ENCODE measurements at places on chromosomes 1 and 21.

GRCh38 chr1:53271446-53272090 is 33.2 kb upstream of the MAGOH start:
- DNase-seq: no peak

DNA sequence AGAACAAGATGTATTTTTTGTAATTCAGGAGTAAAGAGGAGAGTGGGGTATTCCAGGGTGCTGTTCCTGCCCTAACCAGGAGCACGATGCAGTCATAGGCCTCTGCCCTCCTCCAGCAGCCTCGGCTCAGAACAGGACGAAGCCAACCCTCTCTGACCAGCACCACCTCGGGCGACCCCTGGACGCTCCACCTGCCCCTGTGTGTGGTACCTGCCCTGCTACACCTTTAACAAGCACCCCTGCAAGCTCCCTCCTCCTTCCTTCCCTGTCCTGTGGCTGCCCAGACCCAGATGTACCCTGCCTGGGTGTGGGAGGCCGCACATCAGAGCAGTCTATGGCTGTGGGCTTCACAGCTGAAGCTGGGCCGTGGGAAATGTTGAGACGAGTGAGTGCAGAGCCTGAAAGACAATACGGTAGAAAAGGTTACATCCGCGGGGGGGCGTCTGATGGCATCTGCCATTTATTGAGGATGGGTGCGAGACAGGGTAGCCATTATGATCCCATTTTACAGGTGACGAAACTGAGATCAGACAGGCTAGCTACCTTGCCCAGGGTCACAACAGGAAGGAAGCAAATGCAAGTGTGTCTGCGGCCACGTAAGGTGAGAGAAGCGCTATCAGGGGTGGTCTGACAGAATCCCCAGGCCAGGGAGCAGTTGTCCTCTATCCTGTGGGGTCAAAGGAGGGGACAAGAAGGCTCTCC is 4.6 kb downstream of the ERG start:
- no peak for DNase-seq

GRCh38 chr1:2979191-2980072 is 41.8 kb upstream of the ACTRT2 start:
- no peak for DNase-seq

- no peak for DNase-seq
Observed at GRCh38 chr1:41340655-41341364, 20.4 kb upstream of the FOXO6 start.

DNA sequence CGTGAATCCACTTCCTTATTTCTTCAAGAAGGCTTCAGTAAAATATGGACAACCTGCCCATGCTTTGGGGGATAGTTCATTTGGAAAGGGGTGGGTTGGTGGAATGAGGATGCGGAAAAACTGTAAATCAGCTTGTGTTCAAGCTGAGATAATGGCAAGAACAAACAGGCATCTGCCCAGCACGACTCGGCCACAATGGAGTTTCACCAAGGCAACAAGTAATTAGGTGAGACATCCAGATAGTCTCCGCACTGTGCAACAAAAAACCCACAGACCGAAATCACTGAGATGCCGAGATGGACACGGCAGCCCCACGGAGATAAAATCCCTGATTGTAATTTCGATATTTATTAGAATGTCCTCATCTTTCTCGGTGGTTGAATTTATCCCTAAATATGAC is 455.2 kb downstream of the AJAP1 start:
- DNase-seq: no peak

- DNase-seq: no peak
Observed at GRCh38 chr1:77639056-77639455, 43.4 kb downstream of the ZZZ3 start.

DNA sequence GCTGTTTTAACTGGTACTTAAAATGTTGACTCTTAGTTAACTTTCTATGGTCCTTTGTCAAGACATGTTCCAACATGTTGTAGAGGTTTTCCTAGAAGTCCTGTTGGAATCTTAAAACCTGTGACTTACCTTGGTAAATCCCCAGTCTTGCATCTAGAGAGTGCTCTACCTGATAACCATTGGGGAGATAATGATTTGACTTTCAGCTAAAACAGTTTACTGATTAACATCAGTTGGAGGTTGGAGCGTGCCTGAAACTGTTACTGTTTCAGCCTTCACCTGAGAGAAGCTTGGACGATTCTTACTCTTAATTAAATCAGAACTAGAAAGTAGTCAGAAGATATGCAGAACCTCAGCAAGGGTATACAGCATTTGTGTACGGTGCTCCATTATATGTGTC is 8.8 kb downstream of the MDM4 start:
- no peak for DNase-seq

DNA sequence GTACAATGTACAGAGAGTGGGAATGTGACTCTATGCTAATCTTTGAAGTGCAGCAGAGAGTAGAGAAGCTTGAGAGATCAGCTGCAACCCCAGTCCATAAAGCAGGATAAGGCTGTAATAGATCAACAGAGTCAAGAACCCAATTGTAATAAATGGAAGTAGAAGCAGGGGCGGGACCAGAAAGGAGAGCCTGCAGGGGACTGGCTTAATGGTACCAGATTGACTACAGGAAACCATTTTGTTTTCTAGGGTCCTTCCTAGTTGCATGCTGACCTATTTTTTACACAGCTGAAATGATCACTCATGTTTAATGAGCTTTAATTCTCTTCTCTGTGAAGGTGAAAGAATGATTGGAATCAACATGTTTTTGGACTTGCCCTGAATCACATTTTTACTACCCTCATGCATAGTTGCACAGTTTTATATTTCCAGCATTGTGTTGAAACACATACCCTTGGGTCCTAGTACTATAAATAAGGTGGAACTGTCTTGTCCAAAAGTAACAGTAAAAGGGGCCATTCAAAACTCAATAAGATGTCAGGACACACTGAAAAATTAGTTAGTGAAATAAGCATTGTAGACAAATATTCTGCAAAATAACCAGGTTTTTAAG is 69.8 kb downstream of the GPR88 start:
- DNase-seq: no peak

DNA sequence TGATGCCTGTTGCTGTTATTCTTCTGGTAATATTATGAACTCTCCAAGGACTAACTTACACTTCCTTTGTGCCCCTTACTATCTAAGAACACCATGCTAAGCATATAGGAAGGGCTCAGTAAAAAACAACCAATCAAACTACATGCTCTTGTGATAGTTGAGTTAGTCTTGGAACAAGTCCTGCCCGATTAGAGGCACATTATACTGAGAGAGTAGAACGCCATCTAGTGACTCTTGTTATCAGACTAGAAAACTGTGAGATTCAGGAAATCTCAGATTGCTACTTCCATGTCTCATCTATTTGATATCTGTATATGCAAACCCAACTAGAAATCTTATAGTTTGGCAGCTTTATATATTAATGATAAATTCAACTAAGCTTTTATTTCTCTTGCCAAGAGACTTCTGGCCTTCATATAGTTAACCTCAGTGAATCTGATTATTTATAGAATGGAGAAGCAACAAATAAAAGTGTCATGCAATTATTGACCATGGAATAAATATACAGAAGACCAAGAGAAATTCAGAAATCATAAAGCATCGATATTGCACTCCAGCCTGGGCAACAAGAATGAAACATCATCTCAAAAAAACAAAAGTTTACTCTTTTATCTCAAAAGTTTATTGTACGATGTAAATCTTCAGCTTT is 7.8 kb upstream of the SRRM1 start:
- DNase-seq: peak; percentile 70

DNA sequence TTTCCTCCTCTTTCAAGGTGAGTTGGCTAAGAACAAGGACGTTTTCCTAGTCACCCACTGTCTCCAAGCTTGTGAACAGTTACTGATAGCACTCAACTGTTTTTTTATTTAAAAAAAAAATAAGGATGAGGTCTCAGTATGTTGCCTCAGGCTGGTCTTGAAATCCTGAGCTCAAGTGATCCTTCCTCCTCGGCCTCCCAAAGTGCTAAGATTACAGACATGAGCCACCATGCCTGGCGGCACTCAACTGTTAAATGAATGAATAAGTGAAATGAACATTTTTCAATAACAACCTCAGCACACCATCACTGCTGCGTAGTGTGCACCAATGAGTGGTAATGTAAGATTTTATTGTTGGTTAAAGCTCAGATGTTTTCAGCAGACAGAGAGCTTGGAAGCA is 214.1 kb upstream of the NRIP1 start:
- DNase-seq: no peak

- no peak for DNase-seq
Observed at GRCh38 chr1:46571691-46572225, 20.3 kb upstream of the KNCN start.

DNA sequence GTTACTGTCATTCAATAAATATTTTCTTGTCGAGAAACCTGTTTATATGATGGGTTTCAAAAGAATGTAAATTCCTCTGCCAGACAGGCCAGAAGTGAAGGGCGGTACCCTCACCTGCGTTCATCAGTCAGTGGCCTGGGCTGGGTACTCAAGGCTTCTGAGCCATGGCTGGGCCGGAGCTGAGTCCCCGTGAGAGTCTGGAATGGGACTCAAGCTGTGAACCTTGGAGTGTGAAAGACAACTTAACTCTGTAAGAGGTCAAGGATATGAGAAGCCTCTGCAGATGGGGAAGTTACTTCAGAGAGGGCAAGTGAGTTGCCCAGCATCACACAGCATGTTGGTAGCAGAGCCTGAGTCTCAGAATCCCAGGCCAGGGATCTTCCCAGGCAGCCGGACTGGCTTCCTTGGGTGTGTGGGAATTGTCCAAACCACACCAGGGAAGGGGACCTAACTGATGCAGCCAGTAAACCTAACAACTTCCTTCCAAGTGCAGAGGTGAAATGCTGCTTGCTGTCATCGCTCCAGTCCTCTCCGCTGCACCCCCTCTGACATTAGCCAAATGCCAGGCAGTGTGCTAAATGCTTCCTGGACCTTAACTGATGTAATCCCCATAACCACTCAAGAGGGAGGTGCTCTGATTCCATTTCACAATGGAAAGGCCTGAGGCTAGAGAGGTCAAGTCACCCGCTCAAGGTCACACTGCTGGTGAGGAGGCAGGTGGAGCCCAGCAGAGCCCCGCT is 4.8 kb downstream of the DISP3 start:
- DNase-seq: no peak

- no peak for DNase-seq
Observed at GRCh38 chr1:50796272-50796671, 163.8 kb downstream of the FAF1 start.

DNA sequence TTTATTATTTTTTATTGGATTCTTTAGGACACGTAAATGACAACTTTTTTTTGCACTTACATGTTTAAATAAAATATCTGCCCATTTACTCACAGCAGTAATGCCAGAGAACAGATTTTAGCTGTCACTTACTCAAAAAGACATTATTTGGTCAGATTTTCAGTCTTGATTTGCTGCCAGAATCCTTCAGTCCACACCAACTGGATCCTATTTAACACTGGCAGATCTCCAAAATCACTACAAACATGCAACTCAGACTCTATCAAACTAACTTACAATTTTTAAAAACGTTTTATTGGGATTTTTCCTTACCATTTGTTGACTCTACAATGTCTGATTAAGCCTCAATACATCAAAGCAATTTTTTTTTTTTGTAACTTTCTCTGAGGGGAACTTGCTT is 11.1 kb downstream of the ATP6V1G3 start:
- no peak for DNase-seq

DNA sequence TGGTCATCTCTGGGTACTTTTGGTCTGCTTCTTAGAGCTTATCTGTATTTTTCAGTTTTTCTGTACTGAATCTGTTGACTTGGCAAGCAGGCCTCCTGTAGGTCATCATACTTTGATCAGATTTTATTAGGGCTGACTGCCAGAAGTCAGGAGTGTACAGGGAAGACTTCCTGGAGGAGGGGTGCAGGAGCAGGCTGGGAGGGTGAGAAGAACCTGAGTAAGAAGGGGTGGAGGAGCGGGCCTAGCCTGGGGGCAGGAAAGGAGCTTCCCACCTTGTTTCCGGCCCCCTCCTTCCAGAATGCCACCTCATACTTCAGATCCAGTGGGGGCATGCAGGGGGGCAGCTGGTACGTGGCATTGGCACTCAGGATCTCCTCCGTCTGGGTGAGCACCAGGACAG is 18.3 kb upstream of the IL22RA1 start:
- DNase-seq: no peak

- no peak for DNase-seq
Observed at GRCh38 chr1:26412180-26412840, 1.7 kb downstream of the LIN28A start.

GRCh38 chr21:30326390-30326789 is 6.3 kb upstream of the KRTAP26-1 start:
- no peak for DNase-seq

DNA sequence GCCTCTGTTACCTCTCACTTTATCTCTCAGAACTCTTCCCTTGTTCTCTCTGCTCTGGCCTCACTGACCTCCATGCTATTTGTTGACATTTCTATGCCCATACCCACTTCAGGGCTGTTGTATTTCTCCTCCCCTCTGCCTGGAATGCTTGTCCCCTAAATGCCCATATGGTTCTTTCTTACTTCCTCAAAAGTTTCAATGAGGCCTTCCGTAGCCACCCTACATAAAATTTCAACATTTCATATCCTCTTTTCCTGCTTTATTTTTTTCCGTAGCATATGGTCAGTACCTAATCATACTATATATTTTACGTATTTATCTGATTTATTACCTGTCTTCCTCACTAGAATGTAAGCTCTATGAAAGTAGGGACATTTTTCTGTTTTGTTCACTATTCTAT is 47.1 kb upstream of the ZYG11A start:
- no peak for DNase-seq

DNA sequence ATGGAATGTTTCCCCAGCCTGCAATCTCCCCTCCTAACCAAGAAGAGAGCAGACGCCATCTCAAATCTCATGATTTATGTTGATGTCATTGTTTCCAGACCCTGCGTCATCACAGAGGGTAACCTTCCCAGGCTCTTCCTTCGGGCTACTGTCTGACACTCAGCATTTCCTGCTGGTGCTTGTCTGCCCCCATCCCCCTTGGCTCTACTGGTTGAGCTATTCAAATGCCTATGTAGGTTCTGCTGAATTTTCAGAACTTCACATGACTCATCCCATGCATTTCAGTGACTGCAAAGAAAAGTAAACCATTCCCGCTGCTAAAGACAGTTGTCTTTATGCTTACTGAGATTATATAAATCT is 24.8 kb upstream of the ITPKB start:
- no peak for DNase-seq

DNA sequence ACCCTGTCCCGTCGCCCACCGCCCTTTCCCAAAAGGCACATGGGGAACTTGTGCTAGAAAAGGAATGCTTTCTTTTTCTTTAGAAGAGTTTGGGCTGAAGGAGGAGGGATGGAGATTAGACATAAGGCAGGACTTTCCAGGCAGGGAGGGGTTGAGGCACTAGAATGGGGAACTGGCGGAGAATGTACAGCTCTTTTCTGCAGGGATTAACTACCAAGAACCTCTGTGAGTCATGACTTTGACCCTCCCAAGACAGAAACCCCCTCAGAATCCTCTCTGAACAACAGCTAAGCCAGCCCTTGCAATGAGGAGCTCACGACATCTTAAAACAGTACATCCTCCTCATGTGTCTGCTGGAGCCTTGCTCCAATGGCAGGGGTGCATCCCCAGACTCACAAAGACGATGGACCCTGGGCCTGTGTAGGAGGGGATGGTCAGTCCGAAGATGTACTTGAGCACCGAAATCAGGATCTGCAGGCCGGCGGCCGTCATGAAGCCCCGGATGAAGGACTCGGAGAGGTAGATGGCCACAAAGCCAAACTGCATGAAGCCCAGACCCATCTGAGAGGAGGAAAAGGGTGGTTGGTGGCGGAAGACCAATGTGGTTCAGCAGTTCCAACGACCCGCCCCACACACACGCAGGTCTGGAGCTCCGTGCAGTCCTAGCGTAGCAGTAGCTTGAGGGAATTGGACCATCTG is 13.6 kb downstream of the SLC26A9 start:
- no peak for DNase-seq

GRCh38 chr1:168343566-168343965 is 62.9 kb downstream of the TBX19 start:
- DNase-seq: no peak

Measured in LoVo (cell line).